Thymus (tissue), 14 donors: ENCODE measurements at places on chromosomes 7 and 10. TPM values are rescaled to one million over a fixed set of nuclear protein-coding genes. Genes with fewer than 3 reads are reported as not detected.

LGI1 gene
- total RNA-seq, result 0.28 TPM

MINDY4 gene
- total RNA-seq, result 1.5 TPM

DNA sequence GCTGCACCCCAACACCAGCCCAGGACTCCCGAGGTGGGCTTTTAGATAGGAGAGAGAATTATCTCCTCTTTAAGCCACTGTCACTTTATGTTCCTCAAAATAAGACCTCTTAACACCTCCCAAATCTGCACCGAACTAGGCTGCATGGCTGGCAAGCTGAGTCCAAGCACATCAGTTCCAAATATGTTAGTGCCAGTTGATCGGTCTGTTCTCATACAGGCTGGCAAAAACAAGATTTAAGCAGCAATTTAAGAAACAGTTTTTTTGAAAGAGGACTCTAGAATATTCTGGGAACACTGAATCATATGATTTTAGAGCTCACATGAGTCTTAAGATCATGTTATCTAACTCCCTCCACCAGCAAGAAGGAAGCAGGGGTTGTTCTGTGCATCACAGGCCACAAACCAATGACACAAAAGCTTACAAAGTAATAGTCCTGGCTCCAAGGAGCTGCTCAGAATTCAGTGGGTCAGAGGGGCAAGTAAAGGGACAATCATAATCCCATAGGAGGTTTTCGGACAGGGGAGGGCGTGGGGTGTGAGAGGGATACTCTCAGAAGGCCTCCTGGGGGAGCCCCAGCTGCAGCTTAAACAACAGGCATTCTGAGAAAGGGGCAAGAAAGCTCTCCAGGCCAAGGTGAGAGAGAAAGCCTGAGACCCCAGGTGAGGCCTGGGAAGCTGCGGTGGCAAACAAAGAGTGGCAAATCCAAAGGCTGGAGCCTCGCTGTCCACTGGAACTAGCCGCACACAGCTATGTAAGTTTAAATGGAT lies 7.1 kb downstream of the COBL start:
- H3K36me3 ChIP-seq, result no peaks in the 10 kb centered on the region
- no peak for DNase-seq
- no peak overlapping the region for H3K4me3 ChIP-seq
- H3K27ac ChIP-seq, result no peak overlapping the region
- H3K4me1 ChIP-seq, result no peaks in the 10 kb centered on the region

- no peaks in the 10 kb centered on the region for H3K36me3 ChIP-seq
- H3K4me1 ChIP-seq, result peaks cover 6% of the 10 kb centered on the region
- DNase-seq, result no peak
- H3K27ac ChIP-seq, result no peak overlapping the region
Measured at GRCh38 chr10:33112831-33113455, 154.9 kb upstream of the ITGB1 start.
